ENCODE measurements at places on chromosomes 12 and 14.

GRCh38 chr14:75022655-75023054, 19.9 kb downstream of the EIF2B2 start:
- no peak for DNase-seq
- H3K4me3 ChIP-seq: no peak overlapping the region
- peaks cover 29% of the 10 kb centered on the region for H3K36me3 ChIP-seq
- no peaks in the 10 kb centered on the region for H3K27me3 ChIP-seq
- H3K4me1 ChIP-seq: peaks cover 7% of the 10 kb centered on the region
- H3K27ac ChIP-seq: no peak overlapping the region

DNA sequence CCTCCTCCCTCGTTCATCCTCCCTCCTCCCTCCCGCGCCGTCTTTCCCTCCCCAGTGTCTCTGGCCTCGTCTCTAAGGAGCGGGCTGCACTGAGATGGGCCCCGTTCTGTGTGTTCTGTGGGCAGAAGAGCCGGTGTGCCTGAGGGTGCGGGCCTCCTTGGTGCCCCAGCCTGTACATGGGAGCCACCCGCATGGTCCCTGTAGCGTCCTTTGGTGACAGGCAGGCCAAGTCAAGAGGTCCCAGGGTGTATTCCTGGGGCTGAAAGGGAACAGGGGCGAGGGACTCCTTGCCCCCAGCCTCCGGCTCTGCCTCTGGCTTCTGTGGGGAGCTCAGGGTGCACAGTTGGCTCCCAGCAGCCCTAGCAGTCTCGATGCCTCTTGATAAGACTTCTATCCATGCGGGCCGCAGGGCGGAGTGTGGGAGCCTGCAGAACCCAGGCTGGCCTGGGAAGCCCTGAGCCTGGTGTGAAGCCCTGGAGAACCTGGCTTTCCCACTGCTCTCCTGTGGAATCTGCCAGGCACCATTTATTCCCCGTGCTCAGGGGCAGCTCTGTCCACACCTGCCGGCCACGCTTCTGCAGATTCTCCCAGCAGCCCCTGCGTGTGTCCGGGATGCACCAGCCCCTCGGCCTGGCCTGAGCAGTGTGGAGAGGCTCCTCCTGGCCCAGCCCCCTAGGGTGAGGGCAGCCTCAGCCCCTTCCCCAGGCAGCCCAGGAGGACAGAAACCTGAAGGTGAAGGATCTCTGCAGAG, 181.3 kb downstream of the KIF26A start:
- peak; percentile 65 for DNase-seq
- no peaks in the 10 kb centered on the region for H3K36me3 ChIP-seq
- H3K4me1 ChIP-seq: peaks cover 9% of the 10 kb centered on the region
- no peak overlapping the region for H3K4me3 ChIP-seq
- no peak overlapping the region for H3K27ac ChIP-seq

- no peaks in the 10 kb centered on the region for H3K36me3 ChIP-seq
- no peak for DNase-seq
- H3K4me3 ChIP-seq: no peak overlapping the region
- H3K27ac ChIP-seq: no peak overlapping the region
These were observed 583.5 kb upstream of the NOVA1 start for GRCh38 chr14:27181333-27181732.

DNA sequence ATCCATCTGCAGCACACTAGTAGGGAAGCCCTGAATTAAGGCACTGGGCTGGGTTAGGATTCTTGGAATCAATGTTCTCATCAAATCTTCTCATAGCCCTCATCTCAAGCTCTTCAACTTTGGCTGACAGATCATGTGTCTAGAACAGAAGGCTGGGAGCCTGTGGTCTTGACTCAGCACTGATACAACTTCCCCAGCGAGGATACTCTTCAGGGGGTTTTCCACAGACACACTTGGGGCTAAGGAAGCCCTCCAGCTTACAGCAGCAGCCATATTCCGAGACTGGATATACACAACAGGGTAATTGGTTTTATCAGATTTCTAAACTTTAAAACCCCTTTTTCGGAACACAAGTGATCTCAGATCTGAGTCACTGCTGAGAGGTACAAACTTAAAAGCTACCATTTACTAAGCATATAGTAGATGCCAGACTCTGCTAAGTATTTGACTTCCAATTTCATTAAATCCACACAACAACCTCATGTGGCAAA, 3.5 kb downstream of the FMNL3 start:
- H3K4me1 ChIP-seq: peaks cover 40% of the 10 kb centered on the region
- no peak overlapping the region for H3K4me3 ChIP-seq
- no peak overlapping the region for H3K27ac ChIP-seq
- peaks cover 30% of the 10 kb centered on the region for H3K27me3 ChIP-seq

DNA sequence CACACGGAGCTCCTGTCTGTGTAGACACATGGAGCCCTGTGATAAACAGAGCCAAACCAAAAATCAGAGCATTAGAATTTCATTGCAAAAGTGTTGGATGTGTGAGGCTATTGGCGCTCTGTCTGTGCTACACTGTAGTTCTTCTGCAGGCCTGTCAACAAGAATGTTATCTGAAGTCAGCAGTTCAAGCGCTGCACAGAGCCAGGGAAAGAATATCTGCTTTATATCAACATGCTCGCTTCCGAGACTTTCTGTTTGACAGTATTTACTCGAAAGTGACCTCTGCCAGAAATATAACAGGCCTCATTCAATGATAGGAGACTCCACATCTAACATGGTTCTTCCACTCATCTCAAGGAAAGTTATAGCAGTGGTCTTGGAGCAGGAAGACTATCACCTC, 118.3 kb downstream of the CCER1 start:
- no peak for DNase-seq
- no peak overlapping the region for H3K27ac ChIP-seq
- H3K4me1 ChIP-seq: peaks cover 23% of the 10 kb centered on the region
- H3K27me3 ChIP-seq: no peaks in the 10 kb centered on the region

DNA sequence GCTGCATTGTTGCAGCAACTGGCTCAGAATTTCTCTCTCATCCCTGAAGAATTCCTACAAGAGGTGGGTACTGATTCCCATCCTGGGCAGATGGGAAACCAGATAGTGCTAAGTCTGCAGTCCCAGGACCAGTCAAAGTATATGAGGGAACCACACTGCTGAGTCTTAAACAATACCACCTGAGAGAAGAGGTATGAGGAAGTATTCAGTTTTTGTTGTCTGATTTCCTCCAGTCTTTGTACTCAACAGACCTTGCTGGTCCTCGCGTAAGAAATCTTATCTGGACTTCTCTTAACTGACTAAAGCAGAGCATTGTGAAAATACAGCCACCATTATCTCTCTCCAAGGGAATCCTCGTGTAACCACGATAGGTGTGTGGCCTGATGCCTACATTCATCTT, 3.6 kb upstream of the EDDM3A start:
- DNase-seq: no peak
- H3K4me3 ChIP-seq: no peak overlapping the region
- peak overlapping the region; percentile 79 for H3K27ac ChIP-seq
- no peaks in the 10 kb centered on the region for H3K27me3 ChIP-seq

DNA sequence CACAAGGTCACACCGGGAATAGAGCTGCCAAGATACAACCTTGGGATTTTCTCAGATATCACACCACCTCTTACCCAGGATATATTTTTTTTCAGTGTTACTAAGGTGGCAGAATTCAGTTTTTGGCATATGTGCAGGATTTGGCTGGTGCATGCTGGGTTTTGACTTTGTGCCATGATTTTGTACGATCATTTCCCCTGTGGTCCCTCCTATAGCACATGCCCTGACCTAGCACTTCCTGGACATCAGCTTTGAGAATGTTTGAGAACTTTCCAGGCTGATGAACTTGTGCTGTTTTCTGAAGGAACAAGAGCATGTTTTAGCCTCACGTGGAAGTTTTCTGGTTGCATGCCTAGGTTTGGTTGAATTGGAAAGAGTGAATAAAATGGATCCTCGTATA, 11.0 kb upstream of the TBPL2 start:
- no peak overlapping the region for H3K4me3 ChIP-seq
- no peaks in the 10 kb centered on the region for H3K36me3 ChIP-seq
- peaks cover 2% of the 10 kb centered on the region for H3K27me3 ChIP-seq
- H3K4me1 ChIP-seq: peaks cover 11% of the 10 kb centered on the region
- DNase-seq: no peak

GRCh38 chr12:82027612-82028011, 268.5 kb upstream of the PPFIA2 start:
- H3K27me3 ChIP-seq: no peaks in the 10 kb centered on the region
- no peaks in the 10 kb centered on the region for H3K36me3 ChIP-seq
- no peaks in the 10 kb centered on the region for H3K4me1 ChIP-seq
- no peak overlapping the region for H3K27ac ChIP-seq

- peaks cover 20% of the 10 kb centered on the region for H3K36me3 ChIP-seq
- H3K27ac ChIP-seq: peak overlapping the region; percentile 47
- H3K4me1 ChIP-seq: peaks cover 53% of the 10 kb centered on the region
- peak overlapping the region; percentile 72 for H3K4me3 ChIP-seq
These were observed 3.5 kb downstream of the RAP1B start for GRCh38 chr12:68614105-68614679.
